ENCODE measurements at places on chromosomes 5 and 9.

DNA sequence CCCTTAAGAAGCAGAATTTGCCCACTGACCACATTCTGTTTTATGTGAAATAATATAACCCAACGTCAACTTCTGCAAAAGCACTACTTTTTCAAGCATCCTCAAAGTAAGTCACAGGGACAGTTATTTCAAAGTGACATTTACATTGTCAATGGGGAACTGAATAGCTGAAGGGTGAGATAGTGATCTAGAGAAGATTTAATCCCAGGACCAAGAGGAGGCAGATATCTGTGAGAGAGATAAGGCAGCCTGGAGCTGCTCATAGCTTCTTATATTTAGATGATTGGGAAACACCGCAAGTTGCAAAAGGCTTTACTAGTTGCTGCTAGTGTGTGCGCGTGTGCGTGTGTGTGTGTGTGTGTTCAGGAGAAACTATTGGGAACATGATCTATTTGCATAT, 210.4 kb upstream of the RFX3 start:
- no peak overlapping the region for H3K27ac ChIP-seq
- H3K36me3 ChIP-seq: no peaks in the 10 kb centered on the region
- H3K4me1 ChIP-seq: peaks cover 18% of the 10 kb centered on the region
- H3K4me3 ChIP-seq: no peak overlapping the region

GRCh38 chr9:129184219-129184524, 6.1 kb upstream of the IER5L start:
- no peaks in the 10 kb centered on the region for H3K27me3 ChIP-seq
- H3K27ac ChIP-seq: peak overlapping the region; percentile 9
- DNase-seq: no peak
- no peaks in the 10 kb centered on the region for H3K36me3 ChIP-seq

DNA sequence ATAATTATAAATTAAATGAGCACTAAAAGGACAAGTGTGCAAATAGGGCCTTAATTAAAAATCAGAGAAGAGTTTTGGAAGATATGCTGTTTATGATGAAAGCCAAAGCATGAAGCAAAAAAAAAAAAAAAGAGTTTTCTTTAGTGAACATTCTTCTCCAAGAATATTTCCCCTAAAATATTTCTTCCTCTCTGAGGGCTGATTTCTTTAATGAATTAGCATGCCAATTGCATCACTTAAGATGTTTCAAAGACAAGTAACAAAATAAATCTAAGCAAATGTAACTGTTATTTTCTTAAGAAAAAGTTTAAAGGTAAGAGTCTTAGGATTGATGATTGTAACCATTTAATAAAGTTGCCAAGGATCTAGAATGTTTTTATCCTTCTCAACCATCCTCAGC, 81.6 kb upstream of the MPDZ start:
- no peak for DNase-seq
- H3K4me3 ChIP-seq: no peak overlapping the region
- no peak overlapping the region for H3K27ac ChIP-seq
- peaks cover 8% of the 10 kb centered on the region for H3K4me1 ChIP-seq

DNA sequence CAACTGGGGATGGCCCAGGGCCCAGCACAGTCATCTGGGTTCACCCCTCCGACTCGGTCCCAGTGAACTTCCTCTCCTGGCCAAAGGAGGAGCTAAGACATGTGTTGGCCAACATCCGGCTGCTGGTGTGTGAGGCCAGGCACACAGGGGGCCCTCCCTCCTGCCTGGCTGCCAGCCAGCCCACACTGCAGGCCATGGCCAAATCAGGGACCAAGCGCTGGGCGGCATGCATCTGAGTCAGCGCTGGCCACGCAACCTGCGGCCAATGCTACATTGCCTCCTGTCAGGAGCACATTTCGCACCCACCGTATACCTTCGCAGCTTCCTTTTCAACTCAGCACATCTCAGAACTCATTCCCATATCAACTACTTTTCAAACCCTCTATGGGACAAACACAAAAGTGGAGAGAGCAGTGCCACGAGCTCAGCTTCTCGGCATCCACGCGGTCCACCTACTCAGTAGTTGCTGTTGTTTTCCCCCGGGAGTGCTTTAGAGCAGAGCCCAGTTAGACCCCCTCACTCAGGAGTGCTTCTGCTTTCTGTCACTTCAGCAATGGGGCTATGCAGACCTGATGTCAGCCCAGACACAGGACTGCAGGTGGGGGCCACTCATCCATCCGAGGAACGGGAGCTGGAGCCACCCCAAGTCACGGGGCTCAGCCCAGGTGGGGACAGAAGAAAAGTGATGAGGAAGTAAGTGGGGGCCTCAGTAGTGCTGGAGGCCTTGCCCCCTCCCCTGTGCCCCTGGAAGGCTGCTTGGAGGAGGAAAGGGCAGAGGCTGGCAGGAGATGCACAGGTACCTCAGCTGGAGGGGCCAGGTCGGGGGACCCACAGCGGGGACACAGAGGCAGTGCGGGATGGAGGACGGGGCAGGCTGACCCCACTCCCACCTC, 13.9 kb downstream of the NINJ1 start:
- H3K4me3 ChIP-seq: no peak overlapping the region
- H3K27me3 ChIP-seq: peaks cover 3% of the 10 kb centered on the region
- H3K36me3 ChIP-seq: peaks cover 5% of the 10 kb centered on the region
- no peak overlapping the region for H3K27ac ChIP-seq
- peaks cover 6% of the 10 kb centered on the region for H3K4me1 ChIP-seq

GRCh38 chr5:34040472-34040871, 2.5 kb downstream of the C1QTNF3 start:
- no peaks in the 10 kb centered on the region for H3K36me3 ChIP-seq
- peaks cover 9% of the 10 kb centered on the region for H3K4me1 ChIP-seq
- H3K27ac ChIP-seq: no peak overlapping the region
- DNase-seq: no peak
- H3K4me3 ChIP-seq: no peak overlapping the region

DNA sequence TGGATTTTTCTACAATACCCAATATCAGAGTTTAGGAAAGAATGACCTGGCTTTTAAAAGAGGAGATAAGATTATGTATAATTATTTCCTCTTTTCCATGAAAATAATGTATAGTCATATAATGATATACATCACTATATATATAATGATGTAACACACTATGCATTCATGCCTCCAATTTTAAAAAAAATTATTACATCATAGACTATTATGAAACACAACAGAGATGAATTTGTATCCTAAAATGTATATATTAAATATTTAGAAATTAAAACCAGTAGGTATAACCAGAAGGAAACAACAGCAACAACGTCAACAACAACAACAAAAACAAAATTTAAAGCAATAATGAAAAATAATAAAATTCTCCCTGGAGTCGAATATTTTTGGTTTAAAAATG, 1856.5 kb upstream of the CDH6 start:
- DNase-seq: no peak
- no peaks in the 10 kb centered on the region for H3K27me3 ChIP-seq
- no peak overlapping the region for H3K27ac ChIP-seq
- H3K36me3 ChIP-seq: no peaks in the 10 kb centered on the region

DNA sequence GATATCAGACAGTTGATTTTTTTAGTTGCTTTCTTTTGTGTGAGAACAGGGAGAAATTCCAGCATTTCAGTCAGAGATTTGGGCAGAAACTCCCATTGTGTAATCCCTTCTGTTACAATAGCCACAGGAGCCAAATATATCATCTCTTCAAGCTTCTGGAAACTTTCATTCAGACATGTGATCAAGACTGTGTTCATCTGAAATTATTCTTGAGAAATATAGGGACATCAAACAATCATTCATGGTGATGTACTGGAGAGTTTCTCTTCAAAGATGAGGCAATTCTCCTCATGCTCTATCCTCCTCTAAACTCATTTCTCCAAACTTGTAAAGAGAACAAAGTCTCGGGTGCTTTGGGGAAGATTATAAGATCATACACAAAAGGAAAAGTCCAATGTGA, 35.2 kb upstream of the CSNK1G3 start:
- H3K36me3 ChIP-seq: no peaks in the 10 kb centered on the region
- no peak overlapping the region for H3K4me3 ChIP-seq
- H3K27me3 ChIP-seq: peaks cover 6% of the 10 kb centered on the region
- no peaks in the 10 kb centered on the region for H3K4me1 ChIP-seq
- no peak for DNase-seq
- H3K27ac ChIP-seq: no peak overlapping the region

- peak; percentile 15 for DNase-seq
- no peak overlapping the region for H3K27ac ChIP-seq
- H3K4me3 ChIP-seq: no peak overlapping the region
Observed at GRCh38 chr9:97565262-97565661, 63.8 kb downstream of the TMOD1 start.

- no peak for DNase-seq
- H3K27ac ChIP-seq: no peak overlapping the region
- H3K4me3 ChIP-seq: no peak overlapping the region
- H3K36me3 ChIP-seq: no peaks in the 10 kb centered on the region
- peaks cover 11% of the 10 kb centered on the region for H3K4me1 ChIP-seq
Observed at GRCh38 chr9:130423272-130423671, 21.5 kb upstream of the ASS1 start.

GRCh38 chr5:44506561-44506960, 117.3 kb upstream of the FGF10 start:
- H3K4me3 ChIP-seq: no peak overlapping the region
- no peaks in the 10 kb centered on the region for H3K36me3 ChIP-seq
- DNase-seq: no peak

- H3K27ac ChIP-seq: peak overlapping the region; percentile 90
- no peaks in the 10 kb centered on the region for H3K36me3 ChIP-seq
- peaks cover 13% of the 10 kb centered on the region for H3K4me1 ChIP-seq
Observed at GRCh38 chr9:33415501-33416038, 13.2 kb upstream of the AQP7 start.

GRCh38 chr9:20996809-20997208, 34.6 kb downstream of the HACD4 start:
- H3K27ac ChIP-seq: no peak overlapping the region
- H3K36me3 ChIP-seq: peaks cover 32% of the 10 kb centered on the region
- H3K4me3 ChIP-seq: no peak overlapping the region
- no peak for DNase-seq

- no peak for DNase-seq
- H3K36me3 ChIP-seq: no peaks in the 10 kb centered on the region
- H3K4me1 ChIP-seq: no peaks in the 10 kb centered on the region
- H3K27me3 ChIP-seq: peaks cover 30% of the 10 kb centered on the region
- no peak overlapping the region for H3K4me3 ChIP-seq
Observed at GRCh38 chr5:79857714-79858409, 133.2 kb downstream of the MTX3 start.

GRCh38 chr5:147390654-147391225, 119.1 kb downstream of the DPYSL3 start:
- H3K27ac ChIP-seq: no peak overlapping the region
- H3K4me1 ChIP-seq: no peaks in the 10 kb centered on the region
- H3K4me3 ChIP-seq: no peak overlapping the region
- no peaks in the 10 kb centered on the region for H3K36me3 ChIP-seq

- peaks cover 22% of the 10 kb centered on the region for H3K27me3 ChIP-seq
- no peak overlapping the region for H3K4me3 ChIP-seq
- DNase-seq: no peak
- H3K27ac ChIP-seq: no peak overlapping the region
- H3K4me1 ChIP-seq: peaks cover 15% of the 10 kb centered on the region
Observed at GRCh38 chr5:137188566-137188965, 310.6 kb downstream of the SPOCK1 start.

- no peaks in the 10 kb centered on the region for H3K27me3 ChIP-seq
- H3K36me3 ChIP-seq: peaks cover 28% of the 10 kb centered on the region
- H3K27ac ChIP-seq: peak overlapping the region; percentile 99
- H3K4me3 ChIP-seq: peak overlapping the region; percentile 87
Observed at GRCh38 chr5:134224888-134225779, 739 bp downstream of the PPP2CA start.

- no peaks in the 10 kb centered on the region for H3K27me3 ChIP-seq
- no peak overlapping the region for H3K4me3 ChIP-seq
- peaks cover 18% of the 10 kb centered on the region for H3K4me1 ChIP-seq
- no peak for DNase-seq
- no peak overlapping the region for H3K27ac ChIP-seq
Observed at GRCh38 chr9:115445655-115446054, 327.7 kb upstream of the TNC start.

DNA sequence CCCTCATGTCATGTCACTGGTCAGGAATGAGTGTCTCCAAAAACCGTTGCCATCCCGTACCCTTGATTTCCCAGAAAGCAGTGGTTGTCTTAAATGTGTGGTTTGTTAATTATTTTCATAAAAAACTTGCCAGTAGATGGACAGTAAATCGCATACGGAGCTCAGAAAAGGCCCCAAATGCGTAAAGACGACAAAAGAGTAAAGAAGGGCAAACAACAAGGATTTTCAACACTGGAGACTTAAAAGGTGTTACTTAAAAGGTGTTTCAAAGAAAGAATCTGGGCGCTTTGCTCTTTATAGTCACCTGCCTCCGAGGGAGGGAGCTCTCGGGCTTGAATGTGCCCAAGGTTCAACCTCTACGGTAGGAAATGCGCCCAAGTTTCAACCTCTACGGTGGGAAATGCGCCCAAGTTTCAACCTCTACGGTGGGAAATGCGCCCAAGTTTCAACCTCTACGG, 734 bp downstream of the KIF27 start:
- H3K4me3 ChIP-seq: peak overlapping the region; percentile 90
- H3K4me1 ChIP-seq: peaks cover 13% of the 10 kb centered on the region
- no peaks in the 10 kb centered on the region for H3K27me3 ChIP-seq
- DNase-seq: no peak
- peak overlapping the region; percentile 93 for H3K27ac ChIP-seq

DNA sequence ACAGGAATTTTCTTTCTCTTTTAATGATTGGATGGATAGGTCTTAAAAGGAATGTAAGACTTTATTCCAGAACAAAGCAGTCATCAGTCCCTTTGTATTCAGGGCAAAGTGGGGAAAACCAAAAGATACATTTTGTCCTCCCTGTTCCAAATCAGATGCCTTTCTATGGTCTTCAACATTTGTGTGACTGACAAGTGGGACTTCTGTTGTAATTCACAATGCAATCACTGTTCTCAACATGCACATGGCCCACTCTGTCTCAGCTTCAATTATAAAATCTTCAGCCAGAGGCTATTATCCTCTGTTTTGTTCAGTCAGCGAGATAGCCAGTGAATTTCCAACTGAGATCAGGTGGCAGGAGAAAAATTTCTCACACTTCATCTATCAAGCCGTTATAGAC, 95.5 kb upstream of the ERBIN start:
- no peak overlapping the region for H3K4me3 ChIP-seq
- H3K4me1 ChIP-seq: peaks cover 24% of the 10 kb centered on the region
- no peaks in the 10 kb centered on the region for H3K27me3 ChIP-seq

DNA sequence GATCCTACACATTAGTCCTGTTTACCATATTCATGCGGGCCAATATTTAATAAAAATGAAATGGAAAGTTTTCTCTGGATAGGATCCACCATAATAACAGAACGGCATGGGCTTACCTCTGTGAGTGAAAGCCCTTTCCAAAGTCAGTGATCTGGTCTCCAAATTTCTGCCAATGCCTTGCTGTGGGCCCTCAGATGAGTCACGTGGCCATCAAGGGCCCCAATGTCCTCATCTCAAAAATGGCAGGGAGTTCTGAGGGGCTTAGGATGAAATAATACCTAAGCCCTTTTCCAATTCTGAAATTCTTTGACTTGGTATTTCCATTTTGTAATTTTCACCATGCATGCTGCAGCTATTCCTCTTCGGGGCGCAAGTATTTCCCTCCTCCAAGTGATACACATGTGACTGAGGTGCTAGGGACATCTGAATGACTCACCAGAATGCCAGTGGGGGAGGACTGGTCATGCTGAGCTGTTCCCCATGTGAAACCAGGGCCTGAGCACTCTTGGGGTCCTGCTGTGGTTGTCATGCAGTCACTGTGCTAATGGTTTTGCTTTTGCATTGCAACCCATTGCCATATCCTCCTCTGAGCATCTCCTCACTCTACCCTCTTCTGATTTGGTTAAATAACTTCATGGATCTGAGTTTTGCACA, 35.0 kb downstream of the ITK start:
- H3K27ac ChIP-seq: no peak overlapping the region
- no peaks in the 10 kb centered on the region for H3K4me1 ChIP-seq
- no peaks in the 10 kb centered on the region for H3K27me3 ChIP-seq
- no peaks in the 10 kb centered on the region for H3K36me3 ChIP-seq
- DNase-seq: no peak
- no peak overlapping the region for H3K4me3 ChIP-seq
